Activated T-cell treated with anti-CD3 and anti-CD28 coated beads, Interleukin-2, amount 50 U/mL, for 48 hours (primary cell): ENCODE measurements at places on chromosomes 16 and 17.

DNA sequence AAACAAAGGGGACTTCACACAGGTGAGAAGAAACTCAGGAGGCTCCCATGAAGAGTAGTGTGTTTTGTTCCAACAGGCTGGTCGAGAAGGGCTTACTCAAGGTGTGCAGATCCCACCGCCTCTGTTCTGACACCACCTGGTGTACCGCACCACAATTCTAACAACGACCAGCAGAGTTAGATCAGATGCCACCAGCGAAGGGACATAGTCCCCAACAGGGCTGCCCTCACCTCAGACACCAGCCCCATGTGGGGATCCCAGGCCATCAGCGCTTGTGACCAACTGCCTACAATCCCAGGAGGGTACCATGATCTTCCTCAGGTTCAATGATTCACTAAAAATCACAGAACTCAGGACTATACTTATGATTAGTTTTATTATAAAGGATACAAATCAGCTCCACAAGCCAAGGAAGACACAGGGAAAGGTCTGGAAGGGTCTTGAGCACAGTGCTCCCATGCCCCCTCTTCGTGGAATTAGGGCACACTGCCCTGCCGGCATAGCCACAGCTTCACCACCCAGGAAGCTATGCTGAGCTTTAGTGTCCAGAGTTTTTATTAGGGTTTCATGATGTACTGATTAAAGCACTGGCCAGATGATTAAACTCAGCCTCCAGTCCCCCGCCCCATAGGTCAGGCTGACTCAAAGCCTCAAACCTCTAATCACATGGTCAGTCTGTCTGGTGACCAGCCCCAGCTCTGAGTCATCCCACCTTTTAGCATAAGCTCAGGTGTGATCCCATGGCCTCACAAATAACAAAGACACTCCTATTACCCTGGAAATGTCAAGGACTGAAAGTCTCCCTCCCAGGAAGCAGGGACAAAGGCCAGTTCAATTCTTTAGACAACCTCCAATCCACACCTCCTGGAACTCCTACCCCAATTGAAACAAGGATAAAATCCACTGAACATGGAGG, 26.0 kb downstream of the TRIM25 start:
- DNase-seq = no peak

DNA sequence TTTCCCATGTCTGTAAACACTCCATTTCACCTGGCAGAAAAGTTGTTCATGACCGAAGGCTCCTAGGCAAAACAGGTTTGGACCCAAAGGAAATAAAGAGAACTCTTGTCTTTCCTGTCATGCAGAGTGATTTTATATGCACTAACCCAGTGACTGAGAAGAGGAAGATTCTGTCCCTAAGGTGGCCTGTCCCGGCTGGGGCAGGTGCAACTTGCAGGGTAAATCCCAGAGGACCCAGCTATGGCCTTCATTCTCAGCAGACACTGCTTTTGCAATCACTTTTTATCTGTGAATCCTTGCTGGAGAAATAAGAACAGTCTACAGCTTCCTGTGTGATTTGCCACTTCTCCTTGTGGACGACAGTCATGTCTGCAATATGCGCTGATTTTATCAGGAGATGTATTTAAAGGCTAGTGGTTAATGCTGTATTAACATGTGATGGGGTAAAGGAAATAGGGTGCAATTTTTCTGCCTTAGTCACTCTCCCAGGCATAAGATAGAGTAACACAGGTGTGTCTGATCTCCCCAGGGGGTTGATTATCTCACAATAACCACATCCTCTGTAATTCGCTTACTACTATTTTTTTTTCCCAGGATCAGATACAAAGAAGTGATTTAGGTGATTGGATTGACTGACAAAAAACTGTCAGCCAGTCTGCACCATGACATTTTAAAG, 696.8 kb upstream of the SOX9 start:
- DNase-seq = no peak

- DNase-seq = peak; percentile 24
Measured at GRCh38 chr17:34637041-34637547, 57.7 kb downstream of the TMEM132E start.

GRCh38 chr16:1726661-1727502, 20.9 kb downstream of the MAPK8IP3 start:
- DNase-seq = no peak

GRCh38 chr16:2773188-2773968, 3.7 kb downstream of the ELOB start:
- no peak for DNase-seq

DNA sequence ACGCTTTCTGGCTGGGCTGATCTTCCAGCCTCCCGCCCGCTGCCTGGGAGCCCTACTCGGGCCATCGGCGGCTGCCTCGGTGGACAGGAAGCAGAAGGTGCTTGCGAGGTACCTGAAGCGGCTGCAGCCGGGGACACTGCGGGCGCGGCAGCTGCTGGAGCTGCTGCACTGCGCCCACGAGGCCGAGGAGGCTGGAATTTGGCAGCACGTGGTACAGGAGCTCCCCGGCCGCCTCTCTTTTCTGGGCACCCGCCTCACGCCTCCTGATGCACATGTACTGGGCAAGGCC, 30.7 kb downstream of the CIITA start:
- DNase-seq = no peak

- DNase-seq = no peak
Measured at GRCh38 chr16:81645266-81645694, 133.8 kb upstream of the PLCG2 start.

DNA sequence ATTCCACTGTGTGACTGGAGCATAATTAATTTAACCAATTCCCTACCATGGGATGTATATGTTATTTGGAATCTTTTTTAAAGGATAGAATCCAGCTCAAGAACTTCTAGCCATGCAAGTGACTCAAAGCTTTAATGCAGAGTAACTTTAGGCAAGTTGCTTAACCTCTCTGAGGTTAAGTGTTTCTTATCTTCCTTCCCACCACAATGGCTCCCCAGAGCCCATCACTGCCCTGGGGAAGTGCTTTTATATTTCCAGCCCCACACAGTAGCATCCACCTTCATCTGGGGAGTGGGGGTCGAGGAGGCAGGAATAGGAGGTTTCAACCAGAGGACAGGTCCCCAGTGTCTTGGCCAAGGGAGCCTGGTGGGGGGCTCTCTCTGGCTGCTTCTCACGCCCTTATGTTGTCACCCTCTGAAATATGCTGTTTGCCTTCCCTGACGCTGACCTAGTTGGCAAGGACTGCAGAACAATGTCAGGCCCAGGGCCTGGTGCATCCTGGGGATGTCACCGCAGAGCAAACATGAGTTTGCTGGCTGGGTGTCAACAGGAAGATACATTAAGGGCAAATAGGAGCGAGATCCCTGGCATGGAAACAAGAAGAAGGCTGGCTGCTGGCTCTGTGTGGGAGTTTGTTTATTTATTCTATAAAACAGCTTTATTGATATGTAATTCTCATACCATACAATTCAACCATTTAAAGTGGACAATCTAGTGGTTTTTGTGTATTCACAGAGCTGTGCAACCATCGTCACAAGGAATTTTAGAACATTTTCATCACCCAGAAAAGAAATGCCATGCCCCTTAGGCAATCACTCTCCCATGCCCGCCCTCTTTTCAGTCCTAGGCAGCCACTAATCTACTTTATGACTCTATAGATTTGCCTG, 46.6 kb upstream of the WSB1 start:
- no peak for DNase-seq

DNA sequence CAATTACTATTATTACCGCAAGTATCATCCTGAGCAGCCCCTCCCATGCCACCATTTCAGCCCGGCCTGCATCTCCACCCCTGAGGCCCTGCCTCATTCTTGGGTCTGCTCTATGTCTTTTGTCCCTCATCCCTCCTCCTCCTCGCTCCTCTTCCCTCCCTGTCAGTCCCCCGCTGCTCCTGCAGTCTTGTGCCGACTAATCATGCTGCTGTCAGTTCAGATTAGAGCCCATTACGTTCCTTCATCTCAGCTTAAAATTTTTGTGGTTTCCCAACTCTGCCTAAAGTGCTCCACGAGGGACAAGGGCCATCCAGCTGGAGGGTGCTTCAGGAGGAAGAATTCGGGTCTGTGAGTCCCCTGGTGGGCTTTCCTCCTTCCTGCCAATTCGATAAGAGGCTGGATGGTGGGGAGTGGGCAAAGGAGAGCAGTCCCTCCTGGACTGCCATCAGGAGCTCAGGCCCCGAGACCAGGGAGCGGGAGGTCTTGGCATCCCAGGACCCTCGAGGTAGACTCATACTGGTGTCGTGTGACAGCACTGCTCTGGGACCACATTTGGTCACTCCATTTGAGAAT, 32.9 kb upstream of the GOSR2 start:
- no peak for DNase-seq

DNA sequence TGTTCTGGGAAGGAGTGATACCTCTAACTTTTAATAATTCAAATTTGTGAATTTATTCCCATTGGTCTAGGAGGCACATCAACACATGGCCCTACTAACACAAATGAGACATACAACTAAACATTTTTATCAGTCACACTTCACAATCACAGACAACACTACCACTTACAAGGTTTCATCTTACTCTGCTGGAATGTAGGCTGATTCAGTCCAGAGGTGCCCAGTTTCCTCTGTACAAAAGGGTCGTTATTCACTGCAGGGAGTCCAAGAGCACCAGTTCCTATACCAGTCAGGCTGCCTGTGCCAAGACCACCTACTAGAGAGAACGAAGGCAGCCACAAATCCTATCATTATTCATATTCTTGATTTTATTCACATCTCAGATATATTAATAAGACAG, 41.4 kb downstream of the SETD6 start:
- DNase-seq = no peak

GRCh38 chr17:40663252-40663651, 1.7 kb downstream of the KRT222 start:
- no peak for DNase-seq

DNA sequence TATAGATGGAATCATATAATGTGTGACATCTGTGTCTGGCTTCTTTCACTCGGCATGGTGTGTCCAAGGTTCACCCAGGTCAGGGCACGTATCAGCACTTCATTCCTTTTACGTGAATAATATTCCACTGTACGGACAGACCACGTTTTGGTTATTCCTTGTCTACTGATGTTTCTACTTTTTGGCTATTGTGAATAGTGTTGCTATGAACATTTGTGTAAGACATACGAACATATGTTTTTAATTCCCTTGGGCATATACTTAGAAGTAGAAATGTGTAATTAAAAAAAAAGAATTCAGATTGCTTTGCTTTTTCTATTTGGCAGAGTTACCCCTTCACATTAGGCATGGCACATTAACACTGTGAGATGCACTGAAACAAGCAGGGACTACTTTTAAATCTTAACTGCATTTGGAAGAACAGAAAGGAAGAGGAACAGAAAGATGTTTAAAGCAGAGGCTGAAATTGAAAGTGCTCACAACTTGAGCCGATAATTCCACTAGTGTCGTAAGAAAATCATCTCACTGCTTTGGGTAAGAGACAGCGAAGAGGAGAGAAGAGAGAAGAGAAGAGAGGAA, 105.3 kb downstream of the VPS53 start:
- DNase-seq = no peak

DNA sequence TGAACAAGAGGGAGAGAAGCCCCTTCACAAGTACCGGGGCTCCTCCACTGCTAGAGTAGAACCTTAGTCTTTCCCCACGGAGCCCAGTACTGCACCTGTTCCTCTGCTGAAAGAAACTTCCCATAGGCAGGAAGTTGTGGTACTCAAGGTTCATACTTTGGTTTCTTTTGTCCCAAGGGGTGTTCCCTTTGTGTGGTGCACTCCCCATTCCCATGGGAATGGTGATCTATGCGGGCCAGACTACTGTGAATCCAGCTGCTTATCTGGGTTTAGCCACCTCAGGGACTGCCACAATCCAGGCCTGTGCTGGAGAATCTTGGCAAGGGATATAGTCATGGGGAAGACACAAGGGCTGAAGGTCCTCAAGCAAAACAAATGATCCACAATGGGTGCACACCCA, 110.6 kb downstream of the PHKB start:
- DNase-seq = no peak

DNA sequence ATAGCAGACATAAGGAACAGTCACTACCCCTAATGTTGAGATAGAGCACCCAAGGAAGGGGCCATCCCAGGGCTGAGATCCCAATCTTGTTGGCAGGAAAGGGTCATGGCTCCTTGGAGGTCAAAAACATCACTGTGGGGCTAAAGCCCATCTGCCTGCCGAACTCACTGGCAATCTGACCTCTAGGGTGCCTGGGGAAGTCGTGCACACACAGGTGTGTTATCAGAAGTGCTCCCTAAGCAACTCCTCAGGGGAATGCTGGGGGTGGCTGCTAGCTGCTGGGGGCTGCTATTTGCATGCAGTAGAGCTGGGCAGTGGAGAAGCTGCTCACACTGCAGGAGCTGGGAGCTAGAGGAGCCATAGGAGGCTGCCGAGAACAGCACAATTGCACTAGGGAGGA, 47.5 kb upstream of the PHOSPHO1 start:
- no peak for DNase-seq

DNA sequence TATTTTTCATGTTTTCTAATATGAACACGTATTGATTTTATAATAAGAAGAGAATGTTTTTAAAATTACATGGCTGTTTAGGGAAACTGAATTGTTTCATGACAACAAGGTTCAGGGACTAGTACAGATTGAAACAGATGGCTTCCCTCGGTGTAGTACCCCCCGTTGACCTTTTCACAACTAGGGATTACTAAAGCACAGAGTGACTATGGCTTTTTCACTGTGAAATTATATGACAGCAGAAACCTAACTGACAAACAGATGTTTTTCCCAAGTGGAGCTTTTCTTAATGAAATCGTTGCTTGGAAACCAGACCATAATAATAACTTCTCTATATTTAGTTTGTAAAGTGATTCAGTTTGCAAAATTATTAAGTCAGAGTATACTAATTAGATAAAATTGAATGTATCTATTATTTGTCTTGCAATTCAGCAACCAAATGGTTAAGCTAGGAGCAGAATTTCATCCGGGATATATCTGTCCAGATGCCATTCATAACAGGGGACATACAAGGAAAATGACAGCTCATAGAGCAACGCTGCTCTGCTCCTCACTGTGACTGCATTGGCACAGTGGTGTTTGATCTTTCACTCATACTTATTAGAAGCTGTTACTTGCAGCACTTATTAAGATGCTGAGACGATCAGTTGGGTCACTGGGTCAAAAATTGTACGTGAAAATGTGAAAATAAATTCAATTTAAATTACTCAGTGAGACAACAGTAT, 111.7 kb downstream of the TANGO6 start:
- no peak for DNase-seq

- peak; percentile 48 for DNase-seq
Measured at GRCh38 chr16:50474138-50474537, 74.1 kb upstream of the NKD1 start.

DNA sequence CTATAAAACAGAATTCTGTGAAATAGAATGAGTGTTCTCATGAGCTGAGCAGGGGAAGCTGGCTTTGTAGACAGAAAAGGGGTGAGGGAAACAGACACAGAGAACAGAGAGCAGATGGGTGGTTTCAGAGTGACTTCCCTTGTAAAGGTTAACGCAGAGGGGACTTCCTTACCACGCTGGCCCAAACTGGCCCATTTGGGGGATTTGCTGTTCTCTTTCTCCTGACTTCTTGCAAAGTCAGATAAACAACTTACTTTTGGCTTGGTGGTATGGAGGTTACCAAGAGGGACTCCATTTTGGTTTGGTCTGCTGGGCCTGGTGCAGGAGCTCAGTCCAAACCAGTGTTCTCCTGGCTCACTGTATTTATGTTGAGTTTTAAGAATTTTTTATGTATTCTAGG, 48.4 kb downstream of the SEC14L1 start:
- peak; percentile 50 for DNase-seq

GRCh38 chr16:7217797-7218196, 114.8 kb upstream of the RBFOX1 start:
- no peak for DNase-seq
